ENCODE measurements at places on chromosomes 3 and 15.

DNA sequence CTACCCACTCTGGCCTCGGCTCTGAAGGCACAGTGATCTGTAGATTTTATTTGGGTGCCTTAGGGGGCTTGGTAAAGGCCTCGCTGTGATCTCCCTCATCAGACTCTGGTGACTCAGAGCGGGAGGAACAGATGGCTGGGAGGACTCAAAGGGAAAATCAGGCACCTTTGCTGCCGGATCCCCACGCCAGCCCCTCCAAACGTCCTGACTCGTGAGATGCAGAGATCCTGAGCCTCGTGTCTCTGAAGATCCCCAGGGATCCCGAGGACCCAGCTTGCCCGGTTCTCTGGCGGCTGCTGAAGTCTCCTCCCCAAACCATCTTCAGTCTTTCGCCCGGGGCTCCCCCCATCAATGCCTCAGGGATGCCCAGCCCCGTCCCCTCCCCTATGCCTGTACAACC lies 32.8 kb downstream of the MUC20 start:
- DNase-seq: no peak

- peak; percentile 79 for DNase-seq
Observed at GRCh38 chr15:98548139-98548971, 100.0 kb upstream of the IGF1R start.

DNA sequence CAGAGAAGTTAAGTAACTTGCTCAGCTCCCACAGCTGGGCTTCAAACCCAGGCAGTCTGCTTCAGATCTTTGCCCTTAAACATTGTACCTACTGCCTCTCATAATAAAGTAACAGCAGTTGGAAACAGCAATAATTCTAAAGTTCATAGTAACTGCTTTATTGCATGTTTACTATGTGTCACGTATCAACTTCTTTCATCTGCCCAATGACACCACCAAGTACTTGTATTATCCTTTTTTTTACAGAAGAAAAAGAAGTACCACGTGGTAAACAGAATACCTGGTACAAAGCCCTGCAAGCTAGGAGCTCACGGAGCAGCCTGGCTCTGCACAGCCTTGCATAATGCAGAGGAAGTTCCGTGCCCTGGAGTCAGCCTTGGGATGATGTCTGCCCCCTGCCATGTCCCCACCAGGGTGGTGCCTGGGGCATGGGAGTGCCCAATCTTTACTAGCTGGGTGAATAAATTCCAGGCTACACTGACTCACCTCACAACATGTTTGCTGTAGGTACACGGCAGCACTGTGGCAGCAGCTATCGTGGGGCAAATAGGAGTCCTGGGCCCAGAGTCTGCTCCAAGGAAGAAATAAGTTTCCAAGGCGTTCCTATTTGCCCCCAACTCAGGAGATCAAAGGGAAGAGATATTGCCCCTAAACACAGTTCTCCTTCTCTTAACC lies 77.2 kb downstream of the LDHAL6B start:
- peak; percentile 93 for DNase-seq

DNA sequence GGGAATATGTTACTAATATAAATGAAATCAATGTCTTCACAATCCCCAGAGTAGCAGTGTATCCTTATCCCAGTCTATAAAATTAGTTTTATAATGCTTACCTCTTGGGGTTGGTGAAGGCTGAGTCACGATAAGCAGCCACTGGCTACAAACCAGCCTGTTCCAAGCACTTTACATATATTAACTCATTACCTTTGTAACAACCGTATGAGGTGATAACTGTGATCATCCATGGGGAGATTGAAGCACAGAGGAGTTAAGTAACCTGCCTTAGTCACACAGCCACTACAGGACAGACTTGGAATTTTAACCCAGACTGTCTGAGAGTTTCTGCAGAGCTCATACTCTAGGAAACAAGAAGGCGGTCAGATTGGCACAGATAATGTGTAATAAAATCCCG lies 43.3 kb upstream of the MITF start:
- DNase-seq: peak; percentile 69

DNA sequence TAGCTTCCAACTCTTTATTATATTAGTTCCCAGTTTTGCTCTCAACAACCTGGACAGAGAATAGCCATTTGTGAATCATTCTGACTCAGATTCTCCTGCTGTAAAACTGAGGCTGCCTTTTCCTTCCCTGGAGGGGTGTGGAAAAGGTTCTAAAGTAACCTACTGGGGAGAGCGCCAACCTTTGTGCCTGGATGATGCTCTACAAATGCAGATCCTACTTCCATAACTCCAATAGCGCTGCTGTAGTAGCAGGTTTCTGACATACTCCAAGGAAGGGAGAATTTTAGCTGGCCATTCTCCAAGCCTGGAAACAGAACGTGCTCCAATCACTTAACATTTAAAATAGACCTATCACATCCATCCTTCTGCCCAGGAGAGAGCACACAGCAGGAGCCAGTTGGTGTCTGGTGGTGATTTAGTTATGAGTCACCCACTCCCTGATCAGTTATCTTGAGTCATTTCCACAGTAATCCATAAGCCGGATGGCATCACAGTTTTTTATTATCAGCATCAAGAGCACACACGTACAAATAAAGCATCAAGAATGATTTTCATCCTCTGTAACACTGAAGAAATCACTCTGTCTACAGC lies 38.3 kb downstream of the MYH15 start:
- peak; percentile 93 for DNase-seq

DNA sequence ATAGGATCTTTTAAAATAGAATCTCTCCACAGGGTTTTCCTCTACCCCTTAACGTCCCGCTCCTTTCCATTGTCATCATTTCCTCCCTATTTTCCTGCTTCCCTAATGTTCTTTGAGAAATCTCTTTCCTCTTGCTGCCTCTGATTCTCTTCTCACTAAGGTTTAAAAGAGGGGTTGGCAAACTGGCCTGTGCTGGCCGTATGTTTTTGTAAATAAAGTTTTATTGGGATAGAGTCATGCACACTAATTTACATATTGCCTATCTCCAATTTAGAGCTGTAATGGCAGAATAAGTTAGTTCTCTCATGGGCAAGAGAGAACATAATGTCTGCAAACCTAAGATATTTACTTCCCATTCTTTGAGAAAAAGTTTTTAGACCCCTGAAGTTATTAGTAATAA lies 25.0 kb downstream of the MRPL3 start:
- DNase-seq: no peak

DNA sequence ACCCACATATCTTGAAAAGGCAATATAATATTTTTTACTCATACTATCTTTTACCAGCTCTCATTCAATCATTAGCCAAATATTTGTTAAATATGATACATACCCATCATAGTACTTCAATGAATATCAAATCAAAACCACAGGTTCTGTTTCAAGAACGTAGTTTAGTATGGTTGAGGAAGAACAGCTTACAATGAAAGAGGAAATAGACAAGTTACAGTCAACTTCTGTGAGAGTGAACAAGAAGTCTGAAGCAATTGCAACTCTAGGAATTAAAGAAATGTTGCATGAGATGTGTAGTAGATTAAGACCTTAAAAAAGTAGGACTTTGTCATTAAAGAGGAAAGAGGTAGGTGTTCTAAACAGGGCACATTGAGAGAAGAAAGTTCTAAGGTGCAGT lies 9.3 kb downstream of the BCHE start:
- no peak for DNase-seq

DNA sequence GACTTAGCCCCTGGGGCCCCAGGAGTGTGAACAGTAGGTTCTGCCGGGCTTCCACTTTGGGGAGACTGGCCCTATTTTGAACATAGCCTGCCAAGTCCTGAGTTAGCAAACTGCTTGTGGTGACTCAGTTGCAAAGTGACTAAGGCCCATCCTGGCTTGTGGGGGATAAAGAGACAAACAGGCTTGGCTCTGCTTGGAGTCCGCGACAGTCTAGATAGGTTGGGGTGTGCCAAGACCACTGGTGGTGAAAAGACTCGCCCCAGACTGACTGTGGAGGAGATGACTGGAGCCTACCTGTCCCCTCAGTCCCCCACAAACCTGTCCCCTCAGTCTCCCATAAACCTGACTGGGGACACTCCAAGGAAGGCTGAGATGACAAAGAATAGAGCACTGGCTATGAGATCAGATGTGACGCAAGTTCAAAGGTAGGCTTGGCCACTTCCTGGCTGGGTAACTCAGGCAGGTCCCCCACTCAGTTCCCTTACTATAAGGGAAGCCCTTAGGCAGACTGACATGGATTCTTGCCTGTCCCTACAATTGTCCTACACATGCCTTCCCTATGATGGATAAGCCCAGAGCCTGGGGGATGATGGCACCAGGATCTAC lies 4.3 kb downstream of the DNASE1L3 start:
- DNase-seq: peak; percentile 57

DNA sequence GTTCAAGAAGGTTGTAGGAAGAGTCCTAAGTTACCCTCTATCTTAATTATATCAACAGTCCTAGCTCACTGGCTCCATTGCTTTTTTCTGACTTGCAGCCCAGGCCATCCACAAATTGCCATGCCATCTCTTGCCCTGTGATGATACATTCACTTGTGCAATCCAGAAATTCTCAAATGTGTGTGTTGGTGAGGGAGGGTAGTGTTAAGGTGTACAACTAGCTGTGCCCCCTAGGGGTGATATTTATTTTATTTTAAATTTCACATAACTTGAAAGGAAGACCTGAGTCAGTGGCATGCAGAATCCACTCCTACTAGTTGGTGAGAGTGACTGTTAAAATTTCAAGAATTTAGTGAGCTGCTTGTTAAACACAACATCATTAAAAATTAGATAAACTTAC lies 156.1 kb upstream of the ANKRD28 start:
- peak; percentile 29 for DNase-seq

All from kidney tubule cell (primary cell).